ENCODE measurements at places on chromosomes 11 and 22.

DNA sequence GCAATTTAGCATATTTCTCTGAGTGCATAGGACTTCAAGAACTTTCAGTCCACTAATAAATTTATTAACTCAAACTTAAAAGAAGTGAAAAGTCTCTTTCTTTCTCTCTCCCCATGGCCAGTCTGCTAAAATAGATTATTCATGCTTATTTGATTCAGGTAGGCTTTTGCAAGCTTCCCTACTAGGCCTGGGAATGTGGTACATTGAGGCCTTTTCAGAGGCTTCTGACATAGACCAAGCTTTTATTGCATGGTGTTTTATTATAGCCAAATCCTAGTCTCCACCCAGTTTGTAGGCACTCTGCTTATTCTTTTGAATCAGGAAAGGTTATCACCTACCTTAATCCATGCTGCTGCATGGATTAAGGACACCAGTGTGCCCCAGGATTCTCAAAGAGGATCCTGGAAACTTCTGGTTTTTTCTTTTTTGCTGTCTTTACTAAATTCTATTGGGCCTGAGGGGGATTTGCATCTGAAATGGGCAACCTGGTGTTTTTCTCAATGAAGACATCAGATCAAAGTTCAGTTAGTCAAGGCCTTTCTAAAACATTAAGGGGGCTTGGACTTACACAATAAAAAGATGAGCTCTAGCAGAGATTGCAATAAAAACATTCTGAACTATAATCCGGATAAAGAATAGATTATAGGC, 92.2 kb downstream of the ELP4 start:
- DNase-seq = peak; percentile 71

DNA sequence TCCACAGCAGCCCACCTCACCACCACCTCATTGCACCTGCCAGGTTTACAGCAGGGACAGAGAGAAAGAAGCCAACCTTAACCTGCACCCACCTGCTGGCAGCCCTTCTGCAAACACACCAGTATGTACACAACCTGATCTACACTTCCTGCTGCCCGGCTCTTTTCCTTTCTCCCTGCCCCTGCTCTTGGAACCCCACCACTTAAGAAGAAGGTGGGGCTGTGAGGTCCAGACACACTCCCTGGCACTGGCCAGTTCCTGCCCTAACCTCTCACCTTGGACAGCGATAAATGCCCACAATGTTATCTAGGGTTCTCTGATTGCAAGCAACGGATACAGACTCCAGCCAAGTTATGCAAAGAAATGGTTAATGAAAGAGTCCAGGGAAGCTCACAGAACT, 10.8 kb upstream of the SLC35C1 start:
- no peak for DNase-seq

GRCh38 chr11:72743321-72744221, 8.6 kb downstream of the ARAP1 start:
- DNase-seq = no peak

- no peak for DNase-seq
These were observed 55.3 kb downstream of the EP300 start for GRCh38 chr22:41147722-41148121.

DNA sequence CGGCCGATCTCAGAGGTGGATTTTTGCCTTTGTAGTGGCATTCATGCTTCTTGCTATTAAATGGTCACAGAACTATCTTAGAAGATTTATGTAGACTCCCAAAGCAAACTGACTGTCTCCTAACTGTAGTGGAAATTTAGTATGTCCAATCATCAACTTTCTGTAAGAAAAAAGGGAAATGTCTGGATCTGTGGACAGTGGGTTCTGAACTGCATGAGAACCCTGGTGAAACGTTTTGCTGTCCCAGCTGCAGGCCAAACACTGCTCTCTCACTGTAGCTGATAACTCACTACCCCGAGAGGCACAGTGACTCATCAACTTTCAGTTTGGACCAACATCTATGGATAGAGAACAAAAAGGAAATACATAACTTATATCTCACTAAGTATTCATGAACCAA, 387.1 kb downstream of the SOX6 start:
- no peak for DNase-seq

- DNase-seq = no peak
These were observed 32.7 kb downstream of the PRDM10 start for GRCh38 chr11:129969920-129970319.

- DNase-seq = no peak
These were observed 23.5 kb downstream of the ARHGAP8 start for GRCh38 chr22:44775862-44776261.

GRCh38 chr11:19829109-19829837, 116.6 kb downstream of the NAV2 start:
- no peak for DNase-seq

DNA sequence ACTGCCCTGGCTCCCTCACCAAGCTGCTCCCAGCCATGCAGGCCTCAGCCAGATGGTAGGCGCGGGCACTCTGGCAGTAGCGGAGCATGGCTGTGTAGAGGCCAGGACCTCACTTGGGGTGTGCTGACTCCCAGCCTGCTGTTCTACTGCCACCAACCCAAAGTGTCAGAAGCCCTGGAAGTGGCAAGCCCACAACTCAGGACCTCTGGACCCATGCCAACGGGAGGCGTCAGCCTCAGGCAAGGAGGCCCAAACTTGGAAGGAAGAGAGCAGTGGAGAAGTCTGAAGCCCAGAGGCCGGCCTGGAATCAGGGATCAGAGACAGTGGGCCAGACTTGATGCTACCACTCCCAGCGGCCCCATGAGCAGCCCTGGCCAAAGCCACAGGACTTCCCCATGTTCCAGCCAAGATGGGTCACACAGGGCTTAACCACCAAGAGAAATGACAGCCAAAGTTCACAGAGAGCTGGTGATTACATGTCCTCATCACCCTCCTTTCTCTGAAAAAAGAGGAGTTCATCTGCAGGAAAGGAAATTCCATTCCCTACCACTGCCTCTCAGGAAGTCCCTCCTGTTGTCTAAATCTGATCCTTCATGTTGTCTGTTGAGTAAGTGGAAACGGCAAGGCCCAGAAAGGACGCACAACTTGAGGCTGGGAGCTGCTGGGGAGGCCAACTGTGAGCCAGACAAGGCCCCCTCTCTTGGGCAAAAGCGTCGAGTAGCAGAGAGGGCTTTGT, 4.4 kb downstream of the ARRB1 start:
- no peak for DNase-seq

Data from neural progenitor cell (in vitro differentiated cells).